Esophagus squamous epithelium (tissue), 5 donors: ENCODE measurements at places on chromosomes 6 and 20.

GRCh38 chr6:157552081-157552747 lies 171.2 kb downstream of the ZDHHC14 start:
- DNase-seq: no peak

- no peak for DNase-seq
Observed at GRCh38 chr6:47230579-47230978, 79.1 kb downstream of the TNFRSF21 start.

DNA sequence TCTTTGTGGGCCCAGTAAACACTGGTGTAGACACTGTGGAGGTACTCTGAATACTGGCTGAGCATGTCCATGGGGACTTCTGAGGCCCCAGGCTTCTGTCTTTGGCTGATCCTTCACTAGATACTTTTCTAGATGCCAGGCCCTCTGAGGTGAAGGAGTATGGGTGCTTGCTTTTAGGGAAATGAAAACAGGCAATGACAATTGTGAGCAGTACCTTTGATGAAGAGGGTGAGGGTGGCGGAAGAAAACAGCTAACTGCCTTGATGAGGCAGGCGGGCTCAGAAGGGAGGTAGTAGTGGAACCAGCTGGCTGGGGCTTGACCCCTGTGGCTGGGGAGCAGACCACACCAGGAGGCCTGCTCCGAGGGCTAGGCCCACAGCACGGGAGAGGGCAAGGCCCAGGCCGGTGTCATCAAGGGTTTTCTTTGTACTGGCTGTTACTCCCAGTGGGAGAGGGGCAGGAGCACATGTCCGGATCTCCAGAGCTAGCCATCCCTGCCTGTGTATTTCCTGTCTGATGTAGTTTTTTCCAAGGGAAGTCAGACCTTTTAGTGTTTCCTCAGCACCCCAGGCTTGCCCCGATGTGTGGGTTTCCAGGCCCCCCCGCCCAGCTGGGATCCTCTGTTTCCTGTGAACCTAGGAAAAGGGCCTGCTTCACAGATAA lies 3.9 kb downstream of the PLCG1 start:
- no peak for DNase-seq

DNA sequence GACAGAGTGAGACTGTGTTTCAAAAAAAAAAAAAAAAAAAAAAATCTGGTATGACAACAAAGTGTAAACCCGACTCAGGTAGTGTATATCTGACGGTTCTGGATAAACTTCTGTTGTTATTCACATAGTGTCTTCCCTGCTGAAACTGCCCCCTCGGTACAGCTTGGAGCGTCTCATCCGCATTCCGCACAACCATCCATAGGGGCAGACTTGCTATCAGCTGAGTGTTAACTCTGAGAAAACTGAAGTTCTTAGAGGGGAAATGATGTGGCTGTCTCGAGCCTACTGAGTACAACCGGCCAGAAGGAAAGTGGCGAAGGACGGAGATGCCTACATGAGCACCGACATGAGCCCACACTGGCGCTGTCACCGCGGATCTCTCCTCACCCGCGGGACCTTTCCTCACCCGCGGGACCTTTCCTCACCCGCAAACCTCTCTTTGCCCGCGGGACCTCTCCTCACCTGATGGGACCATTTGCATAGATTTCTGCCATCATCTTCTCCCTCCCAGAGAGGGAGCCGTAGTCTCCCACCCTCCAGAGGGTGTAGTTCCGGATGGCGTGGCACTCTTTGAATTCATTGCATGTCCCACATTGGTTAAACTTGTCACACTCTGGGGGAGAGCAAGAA lies 9.8 kb downstream of the CTSZ start:
- DNase-seq: no peak

- DNase-seq: no peak
Observed at GRCh38 chr20:8433291-8433690, 301.2 kb downstream of the PLCB1 start.

GRCh38 chr6:148249160-148249559 lies 93.5 kb upstream of the SASH1 start:
- no peak for DNase-seq

DNA sequence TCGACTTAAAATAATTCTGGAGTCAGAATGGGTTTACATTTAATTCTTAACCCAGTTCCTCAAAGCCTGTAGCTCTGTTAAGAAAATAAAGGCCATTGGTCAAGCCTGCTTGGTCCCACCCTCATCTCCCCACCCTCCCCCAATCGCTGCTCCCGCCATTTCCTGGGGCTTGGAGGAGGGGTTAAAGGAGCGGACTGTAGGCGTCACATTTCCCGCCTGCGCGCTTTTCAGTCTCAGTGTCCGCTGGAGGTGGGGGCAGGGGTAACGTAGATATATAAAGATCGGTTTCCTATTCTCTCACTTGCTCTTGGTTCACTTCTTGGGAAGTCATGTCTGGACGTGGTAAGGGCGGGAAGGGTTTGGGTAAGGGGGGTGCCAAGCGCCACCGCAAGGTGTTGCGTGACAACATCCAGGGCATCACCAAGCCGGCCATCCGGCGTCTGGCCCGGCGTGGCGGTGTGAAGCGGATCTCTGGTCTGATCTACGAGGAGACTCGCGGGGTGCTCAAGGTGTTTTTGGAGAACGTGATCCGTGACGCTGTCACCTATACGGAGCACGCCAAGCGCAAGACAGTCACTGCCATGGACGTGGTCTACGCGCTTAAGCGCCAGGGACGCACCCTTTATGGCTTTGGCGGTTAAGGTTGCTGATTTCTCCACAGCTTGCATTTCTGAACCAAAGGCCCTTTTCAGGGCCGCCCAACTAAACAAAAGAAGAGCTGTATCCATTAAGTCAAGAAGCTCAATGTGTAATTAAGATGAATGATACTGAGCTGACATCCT lies 58.9 kb downstream of the TRIM38 start:
- DNase-seq: peak; percentile 77

DNA sequence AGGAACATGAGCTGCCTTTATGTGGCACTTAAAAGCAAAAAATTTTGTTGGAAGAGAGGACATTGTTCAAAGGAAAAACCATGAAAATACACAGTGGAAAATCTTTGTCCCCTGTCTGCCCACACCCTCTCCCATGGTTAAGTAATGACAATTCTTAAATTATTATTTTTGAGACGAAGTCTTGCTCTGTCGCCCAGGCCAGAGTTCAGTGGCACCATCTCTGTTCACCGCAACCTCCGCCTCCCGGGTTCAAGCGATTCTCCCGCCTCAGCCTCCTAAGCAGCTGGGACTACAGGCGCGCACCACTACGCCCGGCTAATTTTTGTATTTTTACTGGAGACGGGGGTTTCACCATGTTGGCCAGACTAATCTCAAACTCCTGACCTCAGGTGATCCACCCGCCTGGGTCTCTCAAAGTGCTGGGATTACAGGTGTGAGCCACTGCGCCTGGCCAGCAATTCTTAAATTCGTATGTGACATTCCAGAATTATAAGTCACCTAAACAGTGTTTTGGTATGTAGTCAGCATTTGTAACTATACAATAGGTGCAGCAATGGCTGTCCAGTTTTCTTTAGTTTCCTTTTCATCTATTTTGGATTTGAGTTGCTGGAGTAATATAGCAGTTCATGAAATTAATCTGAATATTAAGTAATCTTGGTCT lies 636 bp upstream of the SSR1 start:
- DNase-seq: no peak

GRCh38 chr6:79421707-79422484 lies 115.3 kb downstream of the LCA5 start:
- DNase-seq: no peak

GRCh38 chr6:88266126-88266525 lies 100.0 kb upstream of the CNR1 start:
- no peak for DNase-seq

- no peak for DNase-seq
Observed at GRCh38 chr6:114588726-114589125, 245.9 kb upstream of the HS3ST5 start.

DNA sequence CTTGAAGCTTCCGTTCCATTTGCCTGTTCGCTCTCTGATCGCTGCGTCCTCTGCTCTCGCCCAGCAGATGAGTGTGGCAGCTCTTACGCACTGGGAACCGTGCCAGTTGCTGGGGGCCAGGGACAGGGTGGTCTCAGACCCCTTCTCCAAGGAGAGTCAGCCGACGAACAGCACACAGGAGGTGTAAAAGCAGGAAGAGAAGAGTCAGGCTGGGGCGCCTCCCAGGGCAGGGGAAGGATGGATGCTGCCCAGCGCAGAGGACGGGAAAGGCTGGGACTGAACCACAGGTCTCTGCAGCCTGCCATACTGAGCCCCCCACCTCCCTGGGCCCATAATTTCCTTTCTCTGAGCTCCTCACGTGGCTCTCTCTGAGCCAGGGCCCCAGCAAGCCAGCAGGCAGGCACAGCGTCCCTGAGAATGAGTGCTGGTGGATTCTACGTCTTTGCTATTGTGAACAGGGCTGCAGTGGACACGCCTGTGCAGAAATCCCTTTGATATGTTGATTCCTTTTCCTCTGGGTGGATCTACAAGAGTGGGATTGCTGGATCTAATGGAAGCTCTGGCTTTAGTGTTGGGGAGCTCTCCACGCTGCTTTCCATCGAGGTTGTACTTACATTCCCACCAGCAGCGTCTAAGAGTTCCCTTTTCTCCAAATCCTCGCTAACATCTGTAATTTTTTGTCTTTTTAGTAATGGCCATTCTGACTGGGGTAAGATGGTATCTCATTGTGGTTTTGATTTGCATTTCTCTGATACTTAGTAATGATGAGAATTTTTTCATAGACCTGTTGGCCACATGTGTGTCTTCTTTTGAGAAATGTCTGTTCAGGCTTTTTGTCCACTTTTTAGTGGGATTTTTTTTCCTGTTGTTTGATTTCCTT lies 104.1 kb downstream of the PSMB1 start:
- DNase-seq: no peak

GRCh38 chr20:34773726-34774125 lies 51.7 kb downstream of the NCOA6 start:
- no peak for DNase-seq

- no peak for DNase-seq
Observed at GRCh38 chr6:134374491-134375219, 56.7 kb upstream of the SGK1 start.
